ENCODE measurements at places on chromosomes 1 and 21.

DNA sequence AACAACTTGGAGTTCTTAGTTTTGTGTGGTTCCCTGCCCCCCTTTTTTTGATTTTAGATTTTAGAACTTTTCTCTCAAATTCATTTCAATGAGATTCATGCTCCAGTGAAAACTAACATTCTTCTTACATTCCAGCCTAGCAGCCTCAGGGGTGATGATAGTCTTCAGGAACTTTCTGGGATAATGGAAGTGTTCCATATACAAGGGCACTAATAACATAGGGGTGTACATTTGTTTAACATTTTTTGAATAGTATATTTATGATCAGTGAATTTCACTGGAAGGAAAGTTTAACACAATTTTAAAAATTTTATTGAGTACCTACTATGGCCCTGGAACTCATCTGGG lies 61.4 kb upstream of the ZNF648 start:
- DNase-seq, result no peak

- no peak for DNase-seq
These were observed 5.7 kb downstream of the FAM163A start for GRCh38 chr1:179748772-179749171.

DNA sequence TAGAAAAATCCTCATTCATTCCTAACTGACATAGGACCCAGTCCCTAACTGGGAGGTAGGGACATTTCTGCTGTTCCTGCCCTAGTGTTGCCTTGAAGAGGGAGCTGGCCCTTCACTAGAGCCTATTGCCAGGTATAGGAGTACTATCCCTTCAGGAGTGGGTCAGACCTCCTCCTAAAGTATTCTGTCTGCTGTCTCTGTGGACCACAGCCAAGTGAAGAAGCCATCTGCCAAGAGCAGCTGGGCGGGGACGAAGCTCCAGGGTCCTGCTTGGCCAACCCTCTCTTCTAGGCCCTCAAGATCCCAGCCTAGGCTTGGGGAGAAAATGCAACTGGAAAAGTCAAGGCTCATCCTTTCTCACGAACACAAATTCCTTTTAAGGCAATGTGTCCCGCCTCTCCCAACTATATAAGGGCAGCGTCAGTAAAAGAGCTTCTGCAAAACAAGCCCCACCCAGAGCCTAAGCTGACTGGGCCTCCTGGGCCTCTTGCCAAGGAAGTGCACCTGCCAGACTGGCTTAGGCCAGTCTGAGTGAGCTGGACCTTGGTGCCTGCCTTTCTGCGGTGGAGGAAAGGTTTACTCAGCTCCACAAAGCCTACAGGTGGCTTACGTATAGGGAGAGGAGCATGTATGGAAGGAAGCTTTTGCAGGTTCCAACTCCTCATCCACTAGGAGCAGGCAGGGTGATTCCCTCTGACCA lies 638 bp upstream of the TUFT1 start:
- DNase-seq, result peak; percentile 96

DNA sequence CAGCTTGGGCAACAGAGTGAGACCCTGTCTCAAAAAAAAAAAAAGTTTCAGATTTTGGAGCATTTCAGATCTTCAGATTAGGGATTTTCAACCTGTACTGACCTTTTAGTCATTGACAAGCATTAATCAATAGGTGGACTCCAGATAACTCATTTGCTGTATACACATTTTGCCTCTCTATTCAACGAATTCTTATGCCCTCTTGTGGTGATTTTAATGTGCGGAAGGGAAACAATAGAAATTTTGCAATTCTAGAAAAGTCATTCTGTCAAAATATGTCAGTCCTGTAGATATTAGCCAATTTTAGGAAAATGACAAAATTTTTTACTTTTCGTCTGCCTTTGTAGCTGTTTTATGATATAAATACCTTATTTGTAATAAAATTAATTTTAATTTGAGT lies 11.6 kb upstream of the OR2G2 start:
- peak; percentile 11 for DNase-seq

DNA sequence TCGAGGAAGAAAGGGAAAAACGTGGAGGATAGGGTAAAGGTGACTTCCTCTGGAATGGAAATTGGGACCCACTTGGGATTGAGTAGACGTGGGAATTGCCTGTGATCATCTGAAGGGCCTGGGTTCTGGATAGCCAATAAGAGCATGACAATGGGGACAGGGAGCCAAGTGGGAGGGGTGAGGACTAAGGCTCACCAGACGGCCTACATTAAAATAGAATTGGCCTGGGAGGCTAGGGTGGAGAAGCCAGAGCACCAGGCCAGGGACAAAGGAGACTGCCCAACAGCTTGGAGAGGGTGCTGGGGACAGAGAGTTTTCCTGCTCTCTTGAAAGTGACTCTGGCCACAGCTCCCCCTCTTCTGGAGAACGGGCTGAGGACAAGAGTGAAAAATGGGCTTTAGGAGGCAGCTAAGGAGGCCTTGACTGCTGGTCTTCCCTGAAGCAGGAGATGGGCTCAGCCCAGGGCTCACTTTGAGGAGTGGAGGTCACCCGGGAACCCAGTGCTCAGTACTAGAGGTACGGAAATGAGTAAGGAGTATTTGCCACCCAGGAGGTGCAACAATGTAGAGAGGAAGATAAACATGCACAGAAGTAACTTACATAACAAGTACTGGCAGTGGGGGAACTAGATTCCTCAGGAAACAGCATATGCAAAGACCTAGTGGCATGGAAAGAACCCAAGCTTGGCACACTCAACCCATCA lies 18.8 kb downstream of the INKA2 start:
- DNase-seq, result no peak

DNA sequence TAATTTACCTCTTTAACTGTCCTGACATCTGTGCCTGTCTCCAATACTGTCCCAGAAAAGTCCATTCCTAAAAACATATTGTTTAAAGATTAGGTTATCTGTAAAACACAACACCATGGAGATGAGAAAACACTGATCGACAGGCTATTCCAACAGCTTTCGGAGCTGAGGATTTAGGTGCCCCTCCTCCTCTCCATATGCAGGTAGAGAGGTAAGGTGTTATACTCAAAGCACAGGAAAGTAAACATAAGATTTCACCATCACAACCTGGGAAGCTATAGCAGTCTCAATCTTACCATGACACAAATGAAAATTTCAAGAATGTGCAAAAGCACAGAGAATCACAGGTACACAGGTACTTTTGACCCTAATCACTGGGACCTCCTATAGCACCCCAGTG lies 60.9 kb upstream of the RASAL2 start:
- no peak for DNase-seq

DNA sequence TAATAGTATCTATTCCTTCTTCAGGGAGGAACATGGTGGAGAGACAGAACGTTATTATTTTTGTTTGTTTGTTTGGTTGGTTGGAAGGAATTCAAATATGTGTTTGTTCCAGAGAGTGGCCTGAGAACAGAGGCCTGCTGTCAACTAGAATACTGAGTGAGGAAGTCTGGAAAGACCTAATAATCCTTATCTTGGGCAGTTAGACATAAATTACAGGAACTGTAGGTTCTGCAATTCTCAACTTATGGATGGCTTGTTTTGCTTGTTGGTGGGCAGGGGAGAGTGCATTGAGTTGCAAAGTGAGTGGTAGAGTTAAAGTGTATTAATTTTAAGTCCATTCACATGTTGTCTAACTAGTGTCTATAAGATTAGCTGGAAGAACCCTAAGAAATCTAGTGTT lies 197.6 kb downstream of the BACH1 start:
- DNase-seq, result peak; percentile 29

- DNase-seq, result peak; percentile 48
These were observed 6.9 kb upstream of the DNAH14 start for GRCh38 chr1:224922404-224923164.

- DNase-seq, result no peak
These were observed 17.7 kb downstream of the CMPK1 start for GRCh38 chr1:47351305-47351704.

DNA sequence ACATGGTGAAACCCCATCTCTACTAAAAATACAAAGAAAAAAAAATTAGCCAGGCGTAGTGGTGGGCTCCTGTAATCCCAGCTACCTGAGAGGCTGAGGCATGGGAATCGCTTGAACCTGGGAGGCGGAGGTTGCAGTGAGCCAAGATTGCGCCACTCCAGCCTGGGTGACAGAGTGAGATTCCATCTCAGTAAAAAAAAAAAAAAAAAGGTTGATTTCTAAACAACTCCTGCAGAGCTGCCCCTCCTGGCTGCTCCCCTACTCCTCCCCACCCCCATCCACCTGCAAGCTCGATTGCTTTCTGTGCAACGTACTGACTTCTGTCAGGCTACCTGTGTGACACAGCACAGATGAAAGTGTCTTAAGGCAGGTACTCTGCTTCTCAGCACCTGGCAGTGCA lies 13.3 kb downstream of the ETV3L start:
- DNase-seq, result no peak

- DNase-seq, result no peak
These were observed 60.7 kb downstream of the CDC14A start for GRCh38 chr1:100413035-100413434.

DNA sequence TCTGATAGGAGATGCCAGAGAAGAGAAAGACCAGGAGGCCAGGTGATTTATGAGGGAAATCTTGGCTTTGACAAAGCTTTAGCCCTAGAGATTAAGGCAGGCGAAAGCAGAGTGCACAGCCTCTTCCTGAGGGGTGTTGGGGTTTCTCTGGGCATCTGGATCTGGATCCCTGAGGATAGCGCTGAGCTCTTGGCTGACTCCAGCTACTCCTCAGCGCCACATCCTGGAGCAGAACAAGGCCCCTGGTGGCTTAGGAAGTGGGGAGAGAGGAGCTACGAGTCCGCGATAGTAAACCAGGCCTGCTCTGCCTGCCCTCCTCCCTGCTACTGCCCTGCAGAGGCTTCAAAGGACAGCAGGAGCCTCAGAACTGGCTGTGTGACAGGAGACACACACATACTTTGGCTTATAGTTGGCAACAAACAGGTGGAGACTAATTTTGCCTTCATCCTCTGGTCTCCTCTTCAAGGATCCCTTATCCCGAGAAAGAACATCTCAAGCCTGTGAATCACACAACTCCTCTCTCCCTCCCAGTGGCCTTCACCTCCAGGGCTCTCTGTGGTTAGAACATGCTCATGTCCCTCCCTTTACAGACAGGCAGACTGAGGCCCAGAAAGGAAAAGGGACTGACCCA lies 66.9 kb downstream of the TRABD2B start:
- DNase-seq, result no peak

DNA sequence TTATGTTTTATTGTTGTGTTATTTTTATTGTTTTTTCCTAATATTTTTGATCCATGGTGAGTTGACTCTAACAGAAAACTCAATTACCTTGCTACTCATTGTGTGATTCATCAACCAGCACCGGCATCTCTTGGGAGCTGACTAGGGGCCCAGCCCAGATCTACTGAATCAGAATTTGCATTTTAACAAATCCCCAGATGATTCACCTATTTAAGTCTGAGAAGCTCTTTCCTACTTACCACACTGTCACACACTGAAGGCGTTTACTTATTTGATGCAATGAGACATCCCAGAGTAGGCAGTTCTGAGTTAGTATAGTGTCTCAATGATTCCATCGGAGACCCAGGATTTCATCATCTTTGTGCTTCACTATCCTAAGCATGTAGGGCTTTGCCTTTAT lies 416.6 kb downstream of the RWDD3 start:
- DNase-seq, result no peak

DNA sequence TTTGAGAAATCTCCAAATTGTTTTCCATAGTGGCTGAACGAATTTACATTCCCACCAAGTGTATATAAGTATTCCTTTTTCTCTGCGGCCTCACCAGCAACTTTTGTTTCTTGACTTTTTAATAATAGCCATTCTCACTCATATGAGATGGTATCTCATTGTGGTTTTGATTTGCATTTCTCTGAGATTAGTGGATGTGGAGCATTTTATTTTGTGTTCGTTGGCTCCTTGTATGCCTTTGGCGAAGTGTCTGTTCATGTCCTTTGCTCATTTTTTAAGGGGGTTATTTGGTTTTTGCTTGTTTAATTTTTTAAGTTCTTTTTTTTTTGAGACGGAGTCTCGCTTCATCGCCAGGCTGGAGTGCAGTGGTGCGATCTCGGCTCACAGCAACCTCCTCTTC lies 45.1 kb upstream of the MPC2 start:
- peak; percentile 4 for DNase-seq

GRCh38 chr21:32366191-32366590 lies 26.6 kb downstream of the URB1 start:
- DNase-seq, result no peak

GRCh38 chr1:21292984-21293536 lies 2.8 kb upstream of the ECE1 start:
- no peak for DNase-seq

DNA sequence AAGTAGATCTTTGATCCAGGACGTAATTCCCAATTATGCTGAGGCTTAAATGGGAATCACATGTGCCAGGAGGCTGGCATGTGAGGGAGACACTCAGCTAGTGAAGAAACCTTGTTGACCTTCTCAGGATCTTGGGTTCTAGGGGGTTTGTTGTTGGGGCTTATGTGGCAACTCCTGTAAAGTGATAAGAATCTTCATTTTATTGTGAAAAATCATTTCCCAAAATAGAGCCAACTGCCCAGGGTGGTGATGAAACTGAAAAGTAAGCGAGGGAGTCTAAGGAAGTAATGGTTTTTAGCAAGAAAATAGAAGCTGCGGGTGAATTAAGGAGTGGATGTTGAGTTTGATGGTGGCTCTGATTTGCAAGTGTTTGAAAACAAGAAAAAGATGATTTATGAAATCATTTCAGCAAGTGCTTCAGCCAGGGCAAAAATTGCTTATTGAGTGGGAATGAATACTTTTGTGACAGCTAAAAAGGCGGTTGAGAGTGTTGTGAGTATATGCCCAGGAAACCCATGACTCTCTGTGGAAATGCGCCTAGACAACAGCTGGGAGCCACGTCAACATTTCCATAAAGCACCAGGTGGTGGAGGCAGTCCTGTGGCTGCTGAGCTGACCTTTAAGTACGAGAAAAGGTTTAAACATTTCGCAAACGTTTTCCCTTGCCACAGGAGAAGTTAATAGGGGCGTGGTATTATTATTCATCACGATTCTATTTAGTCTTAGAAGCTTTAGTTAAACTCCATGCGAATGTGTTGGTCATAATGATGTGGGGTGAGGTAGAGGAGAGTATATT lies 102.7 kb downstream of the HMGB4 start:
- DNase-seq, result peak; percentile 45
